Kasumi-1 (cell line): ENCODE measurements at places on chromosomes 1 and 21.

DNA sequence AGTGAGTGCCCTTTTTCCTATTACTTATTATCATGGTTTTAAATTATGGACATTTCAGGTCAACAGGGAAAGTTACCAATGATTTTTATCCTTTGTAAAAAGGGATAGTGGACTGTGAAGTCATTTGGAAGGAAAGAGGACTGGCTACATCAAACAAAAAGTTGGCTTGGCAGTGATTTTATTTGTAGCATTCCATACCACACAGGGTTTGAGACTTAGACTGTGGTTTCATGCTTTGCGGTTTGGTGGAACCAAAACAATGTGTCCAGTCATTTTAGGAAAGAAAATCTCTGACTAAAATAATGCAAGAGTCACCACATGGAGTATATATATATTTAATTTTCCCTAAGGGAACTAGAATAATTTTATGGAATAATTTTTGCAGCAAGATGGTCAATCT, 239.5 kb downstream of the HMCN1 start:
- no peak for DNase-seq

DNA sequence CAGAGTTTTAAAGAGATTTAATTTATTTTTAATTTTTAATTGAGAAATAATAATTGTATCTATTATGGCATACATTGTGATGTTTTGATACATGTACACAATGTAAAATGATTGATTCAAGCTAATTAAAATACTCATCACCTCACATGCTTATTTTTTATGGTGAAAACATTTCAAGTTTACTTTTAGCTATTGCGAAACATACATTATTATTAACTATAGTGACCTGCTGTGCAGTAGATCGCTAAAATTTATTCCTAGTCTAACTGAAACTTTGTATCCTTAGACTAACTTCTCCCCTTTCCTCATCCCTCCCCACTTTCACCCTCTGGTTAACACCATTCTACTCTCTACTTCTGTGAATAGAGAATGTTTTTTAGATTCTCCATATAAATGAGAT, 191.6 kb downstream of the DNAH14 start:
- DNase-seq = no peak

GRCh38 chr1:199758626-199759255, 268.8 kb upstream of the NR5A2 start:
- no peak for DNase-seq

GRCh38 chr1:58660105-58660504, 39.8 kb downstream of the MYSM1 start:
- no peak for DNase-seq

- DNase-seq = no peak
Measured at GRCh38 chr1:170063109-170063826, 11.2 kb downstream of the KIFAP3 start.

DNA sequence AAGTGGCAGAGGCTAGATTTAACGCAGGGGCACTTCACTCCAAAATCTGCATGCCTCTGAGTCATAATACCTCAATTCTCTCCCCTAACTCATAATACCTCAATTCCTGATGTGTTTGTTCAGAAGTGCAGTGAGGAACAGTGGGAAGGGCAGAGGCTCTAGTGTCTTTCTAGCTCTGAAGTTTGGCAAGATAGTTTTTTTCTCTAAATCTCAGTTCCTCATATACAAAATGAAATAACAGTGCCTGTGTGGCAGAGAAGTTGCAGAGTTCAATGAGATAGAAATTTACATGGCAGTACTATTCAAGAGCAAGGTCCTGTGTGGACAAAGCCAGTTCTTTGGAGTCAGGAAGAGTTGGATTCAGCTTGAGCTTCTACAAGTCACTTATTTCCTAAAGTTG, 9.8 kb downstream of the JUN start:
- no peak for DNase-seq

GRCh38 chr1:91582431-91582921, 81.8 kb downstream of the CDC7 start:
- peak; percentile 9 for DNase-seq

- no peak for DNase-seq
Measured at GRCh38 chr1:99672038-99672437, 26.1 kb downstream of the PALMD start.

DNA sequence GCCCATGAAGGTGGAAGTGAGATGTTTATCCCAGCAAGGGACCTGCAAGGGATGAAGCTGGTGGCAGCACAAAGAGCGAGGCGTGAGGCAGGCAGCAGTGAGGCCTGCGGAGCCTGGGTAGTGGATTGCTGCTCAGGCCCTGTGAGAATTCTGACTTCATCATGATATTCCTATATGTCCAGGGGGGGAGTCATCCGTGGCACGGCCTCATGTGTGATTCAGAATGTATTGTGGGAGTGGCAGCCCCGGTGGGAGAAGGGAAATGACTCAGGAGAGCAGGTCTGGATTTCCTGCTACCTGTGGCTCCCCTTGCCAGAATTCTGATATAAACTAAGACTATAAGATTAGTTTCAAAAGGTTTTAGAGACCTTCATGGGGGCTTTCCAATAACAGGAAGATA, 240.9 kb downstream of the CAMTA1 start:
- DNase-seq = no peak

GRCh38 chr1:162387226-162388082, 5.9 kb downstream of the C1orf226 start:
- no peak for DNase-seq
